ENCODE measurements at places on chromosomes 3 and 15. TPM values are rescaled to one million over a fixed set of nuclear protein-coding genes. Genes with fewer than 3 reads are reported as not detected.
A peak's percentile ranks its signal among the peaks of the same experiment; 100 is the strongest.

The LYZL4 gene
- not detected for total RNA-seq

The APPL1 gene
- 30.0 TPM for total RNA-seq

DNA sequence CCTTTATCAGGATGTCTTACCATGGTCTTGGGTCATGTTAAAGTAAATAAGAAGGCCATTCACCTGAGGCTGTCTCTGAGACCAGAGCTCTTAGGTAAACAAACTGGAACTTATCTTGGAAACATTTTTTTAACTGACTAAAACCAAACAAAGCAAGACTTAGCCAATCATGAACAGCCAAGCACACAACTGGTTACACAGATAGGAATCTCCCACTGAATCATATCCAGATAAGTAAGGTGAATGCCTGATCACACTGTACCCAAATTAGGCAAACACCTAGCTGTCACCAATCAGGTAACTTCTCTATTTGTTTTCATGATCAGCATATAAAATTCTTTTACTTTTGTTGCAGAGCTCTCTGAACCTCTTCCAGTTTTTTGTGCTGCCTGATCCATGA, 205.4 kb downstream of the CNTN3 start:
- no peak for DNase-seq

DNA sequence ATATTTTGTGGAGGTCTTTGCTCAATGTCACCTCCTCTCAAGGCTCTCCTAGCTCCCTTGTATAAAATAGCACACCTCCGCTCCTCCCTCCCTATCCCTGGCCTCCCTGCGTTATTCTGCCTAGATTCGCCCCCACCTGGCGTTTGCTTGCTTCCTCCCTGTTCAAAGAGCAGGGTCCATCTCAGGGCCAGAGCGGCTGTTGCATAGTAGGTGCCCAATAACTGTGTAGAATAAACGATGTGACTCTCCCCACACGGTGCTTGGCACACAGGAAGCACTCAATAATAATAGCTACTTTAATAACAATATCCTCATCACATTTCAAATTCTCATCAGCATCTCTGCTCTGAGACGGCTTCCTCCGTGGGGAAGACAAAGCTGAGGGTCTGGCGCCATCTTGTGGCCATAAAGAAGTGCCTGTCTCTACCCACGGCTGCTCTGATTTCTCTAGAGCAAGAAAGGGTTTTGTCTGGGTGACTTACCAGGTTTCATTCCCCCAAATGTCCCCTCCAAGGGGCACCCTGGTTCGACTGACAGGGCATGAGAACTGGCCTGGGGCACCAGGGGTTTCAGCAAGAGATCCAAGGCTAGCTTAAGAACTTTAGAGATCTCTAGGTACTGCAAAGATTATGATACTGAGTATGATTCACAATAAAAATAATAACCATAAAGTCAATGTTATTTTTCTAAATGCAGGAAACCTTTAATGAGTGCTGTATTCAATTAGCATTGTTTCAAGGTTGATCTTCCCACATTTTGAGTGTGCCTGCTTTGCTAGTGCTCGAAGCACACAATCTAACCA, 16.1 kb downstream of the CD276 start:
- peak; percentile 69 for DNase-seq

DNA sequence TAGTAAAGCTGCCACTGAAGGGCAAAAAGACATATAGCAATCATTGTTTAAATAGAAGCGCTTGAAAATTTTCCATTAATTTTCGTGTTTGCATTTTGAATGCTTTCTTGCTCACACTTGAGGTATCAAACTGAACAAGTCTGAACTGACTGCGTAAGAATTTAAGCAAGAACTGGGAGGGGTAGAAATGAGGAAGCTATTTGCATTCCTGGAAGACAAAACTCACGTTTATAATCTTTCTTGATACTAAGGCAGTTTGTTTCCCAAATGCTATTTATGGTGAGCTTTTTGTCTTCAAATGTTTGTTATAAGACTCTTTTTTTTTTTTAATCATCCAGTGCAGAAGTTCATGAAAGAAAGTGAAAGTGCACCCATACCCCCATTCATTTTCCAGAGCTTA, 499.8 kb upstream of the TPRG1 start:
- DNase-seq = no peak

- DNase-seq = peak; percentile 33
These were observed 1.2 kb downstream of the TWF2 start for GRCh38 chr3:52237657-52238172.

DNA sequence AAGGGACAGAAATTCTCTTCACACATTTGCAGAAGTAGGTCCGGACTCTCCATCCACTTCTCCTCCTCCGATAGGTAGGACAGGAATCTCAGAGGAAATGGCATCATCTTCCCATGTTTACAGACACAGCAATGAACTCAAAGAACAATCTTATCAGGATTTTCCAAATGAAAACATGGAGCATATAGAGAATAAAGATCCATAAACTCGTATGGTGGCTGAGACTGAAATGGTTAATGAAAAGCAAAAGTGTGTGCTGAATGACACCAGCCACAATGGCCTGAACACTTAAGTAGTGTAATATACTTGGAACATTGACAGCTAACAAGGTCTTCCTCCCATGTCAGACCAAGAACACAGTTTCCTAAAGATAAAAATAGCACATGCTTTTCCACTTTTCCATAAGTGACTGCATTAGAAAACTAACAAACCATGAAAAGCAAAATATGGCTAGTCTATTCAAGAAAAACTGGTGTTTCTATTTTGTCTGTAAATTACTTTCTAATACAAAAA, 5.8 kb downstream of the CCRL2 start:
- no peak for DNase-seq
